ENCODE measurements at places on chromosomes 11 and 22.
A peak's percentile ranks its signal among the peaks of the same experiment; 100 is the strongest.

- no peak for DNase-seq
Observed at GRCh38 chr11:44632466-44633123, 67.1 kb downstream of the CD82 start.

DNA sequence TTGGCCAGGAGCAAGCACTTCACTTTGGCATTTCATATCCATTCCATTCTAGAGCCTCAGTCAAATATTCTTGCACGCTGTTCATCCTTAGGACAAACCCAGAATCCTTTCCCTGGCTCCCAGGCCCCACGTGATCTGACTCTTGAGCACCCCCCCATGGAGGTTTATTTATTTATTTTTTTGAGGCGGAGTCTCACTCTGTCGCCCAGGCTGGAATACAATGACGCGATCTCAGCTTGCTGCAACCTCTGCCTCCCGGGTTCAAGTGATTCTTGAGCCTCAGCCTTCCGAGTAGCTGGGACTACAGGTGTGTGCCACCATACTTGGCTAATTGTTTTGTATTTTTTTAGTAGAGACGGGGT lies 12.7 kb upstream of the TSGA10IP start:
- no peak for DNase-seq

DNA sequence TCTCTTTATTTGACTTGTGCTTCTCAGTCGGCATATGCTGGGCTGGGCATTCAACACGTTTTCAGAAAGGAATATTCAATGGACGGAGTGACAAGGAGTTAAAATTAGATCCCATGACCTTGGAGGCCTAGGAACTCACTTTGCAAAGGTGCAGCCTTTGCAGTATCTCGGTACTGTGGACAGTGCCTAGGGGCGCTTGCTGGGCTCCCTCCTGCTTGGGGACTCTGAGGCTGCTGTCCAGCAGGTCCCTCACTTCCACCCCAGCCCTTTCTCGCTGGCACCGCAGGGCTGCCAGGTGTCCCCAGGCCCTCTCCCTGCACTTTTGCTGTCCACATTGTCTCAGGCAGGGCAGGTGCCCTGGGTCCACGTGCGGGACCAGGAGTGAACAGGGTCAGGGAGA lies 255.5 kb upstream of the B3GAT1 start:
- no peak for DNase-seq

DNA sequence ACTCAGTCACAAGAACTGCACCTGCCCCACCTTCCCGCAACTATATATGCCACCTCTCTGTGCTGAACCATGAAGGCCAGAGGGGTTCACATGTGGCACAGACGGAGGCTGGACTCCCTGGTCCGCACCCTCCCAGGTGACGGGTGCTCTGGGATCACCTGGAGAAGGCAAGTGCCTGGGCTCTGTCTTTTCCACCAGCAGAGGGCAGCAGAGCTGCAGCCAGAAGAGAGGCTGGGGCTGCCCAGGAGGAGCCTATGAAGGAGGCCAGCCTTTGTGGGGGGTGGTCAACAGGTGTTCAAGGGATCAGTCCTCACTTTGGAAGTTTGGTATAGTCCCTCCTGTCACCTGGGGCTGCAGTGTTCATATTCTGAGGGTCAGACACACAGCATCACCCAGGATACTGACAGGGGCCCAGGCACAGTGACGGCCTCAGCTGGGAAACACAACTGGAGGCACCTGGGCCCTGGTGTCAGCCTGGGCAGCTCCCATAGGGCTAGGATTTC lies 39.2 kb upstream of the IGLL5 start:
- DNase-seq, result peak; percentile 31

- DNase-seq, result no peak
Observed at GRCh38 chr22:43886231-43886630, 5.6 kb downstream of the PNPLA5 start.
